Ascending aorta (tissue), 2 donors: ENCODE measurements at places on chromosomes 7 and 10. TPM values are rescaled to one million over a fixed set of nuclear protein-coding genes. Genes with fewer than 3 reads are reported as not detected.

GRCh38 chr7:136956671-136957070 lies 88.2 kb downstream of the CHRM2 start:
- H3K36me3 ChIP-seq: no peaks in the 10 kb centered on the region
- H3K27me3 ChIP-seq: no peaks in the 10 kb centered on the region
- H3K4me1 ChIP-seq: no peaks in the 10 kb centered on the region
- no peak for DNase-seq

DNA sequence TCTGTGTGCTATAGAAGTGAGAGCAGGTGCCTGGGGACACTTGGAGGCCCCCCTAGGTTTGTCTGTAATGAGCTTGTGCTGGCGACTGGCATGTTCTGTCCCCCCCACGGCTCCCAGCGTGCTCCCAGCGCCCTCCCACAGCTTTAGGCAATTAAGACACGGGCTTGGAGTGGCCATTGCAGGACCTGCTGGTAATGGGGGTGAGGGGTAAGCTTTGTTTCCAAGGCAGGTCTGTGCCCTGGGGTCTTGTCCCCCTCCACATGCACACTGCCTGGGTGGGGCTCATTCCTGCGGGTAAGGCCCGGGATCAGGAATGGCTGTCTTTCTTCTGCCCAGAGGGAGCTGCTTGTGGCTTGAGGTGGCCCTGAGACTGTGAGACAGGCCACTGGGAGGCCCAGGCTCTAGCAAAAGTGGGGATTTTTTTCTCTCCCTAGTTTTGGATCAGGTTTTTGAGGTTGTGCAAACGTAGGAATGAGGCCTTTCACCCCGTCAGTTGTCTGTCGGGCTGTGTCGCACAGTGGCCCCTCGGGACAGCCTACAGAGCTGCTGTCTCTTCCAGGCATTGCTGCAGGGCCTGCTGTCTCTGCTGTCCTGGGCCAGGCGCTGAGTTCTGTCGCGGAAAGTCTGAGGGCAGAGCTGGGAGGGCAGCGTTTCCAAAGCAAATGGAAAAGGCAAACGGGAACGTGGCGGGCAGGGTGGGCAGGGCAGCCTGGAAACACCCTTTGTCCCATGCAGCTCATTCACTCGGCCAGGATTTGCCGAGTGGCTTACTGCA lies 107.4 kb downstream of the LHPP start:
- no peak overlapping the region for H3K27ac ChIP-seq
- no peaks in the 10 kb centered on the region for H3K36me3 ChIP-seq
- no peaks in the 10 kb centered on the region for H3K4me1 ChIP-seq
- H3K27me3 ChIP-seq: no peaks in the 10 kb centered on the region

Gene CYP3A7
- total RNA-seq: not detected

Gene SFMBT2
- total RNA-seq: 2.2 TPM

Gene SLC18A3
- total RNA-seq: not detected

Gene FAM221A
- 10.1 TPM for total RNA-seq

Gene EPHA1
- not detected for total RNA-seq

Gene PRSS37
- total RNA-seq: not detected
